Stimulated activated CD4-positive, alpha-beta T cell treated with anti-CD3 and anti-CD28 coated beads, Interleukin-15, amount 100 ng/mL, for 48 hours (primary cell): ENCODE measurements at places on chromosomes 2 and 18.

GRCh38 chr18:31789409-31789808 lies 28.7 kb upstream of the SLC25A52 start:
- no peak for DNase-seq

DNA sequence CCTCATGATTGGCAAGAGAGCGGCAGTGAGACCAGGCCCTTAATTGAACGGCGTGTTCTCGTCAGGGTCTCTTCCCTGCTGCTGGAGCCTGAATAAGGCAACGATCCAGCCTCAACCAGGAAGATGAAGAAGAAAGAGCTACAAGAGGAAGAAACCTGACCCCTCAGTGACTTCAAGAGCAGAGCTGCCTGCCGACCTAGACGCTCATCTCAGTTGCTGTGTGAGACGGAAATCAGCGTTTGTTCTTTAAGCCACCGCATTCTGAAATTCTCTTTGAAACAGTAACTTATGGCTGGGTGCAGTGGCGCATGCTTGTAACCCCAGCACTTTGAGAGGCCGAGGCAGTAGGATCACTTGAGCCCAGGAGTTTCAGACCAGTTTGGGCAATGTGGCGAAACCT lies 29.6 kb upstream of the KCNG3 start:
- DNase-seq: no peak

- DNase-seq: no peak
These were observed 172.1 kb downstream of the NEDD4L start for GRCh38 chr18:58216071-58216481.

DNA sequence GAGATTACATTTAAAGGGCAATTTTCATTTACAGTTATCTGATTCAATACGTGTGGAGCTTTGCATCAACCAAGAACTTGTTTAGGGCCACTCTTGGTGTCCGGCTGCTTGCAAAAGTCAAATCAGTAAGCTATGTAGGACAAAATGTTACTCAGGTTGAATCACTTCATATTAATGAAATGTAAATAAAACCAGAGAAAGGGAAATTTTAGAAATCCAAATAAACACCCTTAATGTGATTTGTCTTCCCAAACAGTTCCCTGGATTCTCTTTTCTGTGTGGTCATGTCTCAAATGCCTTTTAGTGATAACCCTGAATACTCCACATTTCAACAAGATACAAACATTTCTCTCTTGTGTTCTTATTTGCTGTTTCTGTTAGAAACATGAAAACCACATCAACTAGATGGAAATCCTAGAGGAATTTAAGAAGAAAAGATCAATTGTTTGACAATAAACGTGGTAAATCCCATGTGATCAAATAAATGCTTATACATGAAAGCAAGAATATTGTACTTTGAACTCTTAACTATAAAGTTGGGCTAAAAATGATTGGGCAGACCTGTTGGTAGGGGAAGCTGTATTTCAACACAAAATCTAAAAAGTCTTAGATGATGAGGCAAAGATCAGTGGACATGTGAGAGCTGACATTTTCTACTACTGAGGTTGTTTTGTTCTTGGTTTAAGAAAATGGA lies 101.3 kb downstream of the CDC42EP3 start:
- DNase-seq: no peak

- no peak for DNase-seq
These were observed 209.7 kb upstream of the SIX2 start for GRCh38 chr2:45218931-45219339.

- no peak for DNase-seq
These were observed 2.1 kb downstream of the CNTNAP5 start for GRCh38 chr2:124027182-124027581.

DNA sequence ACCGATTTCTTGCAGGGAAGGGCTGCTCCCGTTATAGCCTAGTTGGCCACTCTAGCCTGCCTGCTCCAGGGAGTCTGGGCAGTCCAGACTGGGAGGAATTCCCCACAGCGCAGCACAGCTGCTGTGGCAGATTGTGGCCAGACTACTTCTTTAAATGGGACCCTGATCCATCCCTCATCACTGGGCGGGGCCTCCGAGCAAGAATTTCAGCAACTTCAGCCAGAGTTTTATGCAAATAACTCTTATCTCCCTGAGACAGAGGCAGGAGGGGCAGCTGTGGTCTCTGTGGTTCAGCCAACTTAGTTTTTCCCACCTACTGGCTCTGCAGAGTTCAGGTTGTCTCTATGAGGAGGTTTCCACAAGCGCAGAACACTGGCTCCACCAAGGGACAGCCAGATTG lies 1583.2 kb downstream of the SUCLG1 start:
- DNase-seq: no peak

GRCh38 chr2:165957030-165957675 lies 3.6 kb upstream of the TTC21B start:
- no peak for DNase-seq
